ENCODE measurements at places on chromosomes 12 and 14.

GRCh38 chr12:53759261-53759660 lies 7.5 kb upstream of the CISTR start:
- H3K36me3 ChIP-seq, result no peaks in the 10 kb centered on the region
- no peak overlapping the region for H3K27ac ChIP-seq
- peaks cover 99% of the 10 kb centered on the region for H3K27me3 ChIP-seq
- DNase-seq, result no peak
- no peaks in the 10 kb centered on the region for H3K4me1 ChIP-seq

DNA sequence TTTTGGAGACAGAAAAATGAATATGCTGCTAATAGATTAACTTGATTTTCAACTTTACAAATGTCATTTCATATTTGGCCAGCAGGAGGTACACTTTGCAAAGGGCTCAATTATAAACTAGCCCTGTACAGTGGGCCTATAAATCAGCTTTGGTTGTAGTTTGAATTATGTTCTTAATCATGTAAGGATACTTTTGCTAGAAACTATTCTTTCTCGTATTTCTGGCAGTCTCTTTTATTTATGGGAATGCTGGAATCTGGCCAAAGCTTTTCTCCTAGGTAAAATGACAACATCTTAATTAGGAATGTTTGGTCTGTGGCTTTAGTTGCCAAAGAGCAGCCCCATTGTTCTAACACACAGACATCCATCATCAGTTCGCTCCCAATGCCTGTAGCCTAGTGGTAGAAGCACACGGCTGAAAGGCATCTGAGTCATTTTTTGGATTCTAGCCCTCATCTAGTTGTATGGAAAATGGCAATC lies 1322.3 kb upstream of the SEL1L start:
- H3K4me1 ChIP-seq, result no peaks in the 10 kb centered on the region
- no peaks in the 10 kb centered on the region for H3K36me3 ChIP-seq
- no peak for DNase-seq
- no peak overlapping the region for H3K4me3 ChIP-seq
- H3K27me3 ChIP-seq, result no peaks in the 10 kb centered on the region
- no peak overlapping the region for H3K27ac ChIP-seq

- no peaks in the 10 kb centered on the region for H3K27me3 ChIP-seq
- no peaks in the 10 kb centered on the region for H3K36me3 ChIP-seq
- DNase-seq, result no peak
- no peak overlapping the region for H3K27ac ChIP-seq
These were observed 38.5 kb downstream of the SPTB start for GRCh38 chr14:64841121-64841651.

GRCh38 chr12:124359671-124360581 lies 65.0 kb downstream of the RFLNA start:
- H3K4me3 ChIP-seq, result no peak overlapping the region
- peak overlapping the region; percentile 57 for H3K27ac ChIP-seq
- peaks cover 16% of the 10 kb centered on the region for H3K4me1 ChIP-seq
- peaks cover 12% of the 10 kb centered on the region for H3K36me3 ChIP-seq

- H3K36me3 ChIP-seq, result no peaks in the 10 kb centered on the region
- H3K27ac ChIP-seq, result no peak overlapping the region
- no peak overlapping the region for H3K4me3 ChIP-seq
- peaks cover 25% of the 10 kb centered on the region for H3K27me3 ChIP-seq
These were observed 38.3 kb downstream of the PRMT8 start for GRCh38 chr12:3529281-3529680.

GRCh38 chr12:10967409-10967808 lies 19.3 kb downstream of the TAS2R50 start:
- H3K4me3 ChIP-seq, result no peak overlapping the region
- no peak for DNase-seq
- H3K4me1 ChIP-seq, result no peaks in the 10 kb centered on the region
- no peaks in the 10 kb centered on the region for H3K36me3 ChIP-seq

- peaks cover 14% of the 10 kb centered on the region for H3K4me1 ChIP-seq
- H3K4me3 ChIP-seq, result no peak overlapping the region
- no peak overlapping the region for H3K27ac ChIP-seq
- DNase-seq, result no peak
- H3K27me3 ChIP-seq, result no peaks in the 10 kb centered on the region
These were observed 58.7 kb downstream of the ITPK1 start for GRCh38 chr14:93056840-93057585.

DNA sequence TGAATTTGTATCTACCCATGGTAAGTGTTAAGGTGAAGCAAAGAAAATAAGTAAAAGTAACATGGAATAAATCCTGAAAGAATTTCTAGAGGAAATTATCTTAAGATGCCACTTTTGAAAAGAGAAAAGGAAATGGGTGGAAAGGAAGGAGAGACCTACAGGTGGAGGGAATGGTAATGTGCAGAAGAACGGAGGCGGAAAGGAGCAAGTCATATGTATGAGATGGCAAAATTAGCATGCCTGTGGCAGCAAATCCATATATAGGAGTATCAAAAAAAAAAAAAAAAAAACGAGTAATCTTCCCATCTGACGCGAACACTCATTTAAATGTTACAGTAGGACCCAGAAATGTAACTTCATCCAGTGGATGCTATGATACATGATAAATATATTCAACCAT lies 23.0 kb downstream of the OSBPL8 start:
- H3K36me3 ChIP-seq, result no peaks in the 10 kb centered on the region
- no peak for DNase-seq
- peaks cover 4% of the 10 kb centered on the region for H3K4me1 ChIP-seq
- no peak overlapping the region for H3K4me3 ChIP-seq
- no peak overlapping the region for H3K27ac ChIP-seq

DNA sequence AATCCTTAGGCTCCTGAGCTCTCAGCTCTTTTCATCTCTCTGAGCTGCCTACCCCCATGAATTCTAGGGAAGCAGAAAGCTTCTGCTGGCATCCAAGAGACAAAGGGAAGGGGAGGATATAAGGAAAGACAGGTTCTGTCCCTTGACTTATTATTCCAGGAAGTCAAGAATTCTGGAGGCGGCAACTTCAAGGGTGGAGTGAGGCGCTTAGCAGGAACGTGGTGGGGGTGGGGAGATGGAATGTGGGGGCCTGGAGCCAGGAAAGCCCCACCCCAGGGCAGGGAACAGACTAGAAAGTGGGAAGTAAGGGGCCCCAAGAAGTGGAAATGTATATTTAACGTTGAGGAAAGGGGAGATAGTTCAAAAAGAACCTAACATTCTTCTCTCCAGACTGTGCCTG lies 1.4 kb downstream of the CALCOCO1 start:
- H3K4me1 ChIP-seq, result peaks cover 23% of the 10 kb centered on the region
- H3K36me3 ChIP-seq, result peaks cover 28% of the 10 kb centered on the region
- peak overlapping the region; percentile 38 for H3K27ac ChIP-seq
- H3K27me3 ChIP-seq, result no peaks in the 10 kb centered on the region
- H3K4me3 ChIP-seq, result peak overlapping the region; percentile 87

DNA sequence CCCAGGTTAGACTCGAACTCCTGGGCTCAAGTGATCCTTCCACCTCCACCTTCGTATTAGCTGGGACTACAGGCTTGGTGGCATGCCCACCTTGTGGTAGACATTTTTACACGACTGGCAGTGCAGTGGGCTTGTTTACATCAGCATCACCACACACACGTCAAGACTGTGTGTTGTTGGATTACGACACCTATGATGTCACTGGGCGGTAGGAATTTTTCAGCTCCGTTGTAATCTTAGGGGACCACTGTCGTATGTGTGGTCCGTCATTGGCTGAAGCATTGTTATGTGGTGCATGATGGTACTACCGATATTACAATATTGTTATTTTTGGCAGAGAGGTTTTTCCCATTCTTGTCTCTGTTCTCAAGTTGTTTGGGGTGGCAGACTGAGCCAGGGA lies 50.7 kb downstream of the TSPAN9 start:
- no peaks in the 10 kb centered on the region for H3K27me3 ChIP-seq
- peaks cover 27% of the 10 kb centered on the region for H3K4me1 ChIP-seq
- no peak overlapping the region for H3K4me3 ChIP-seq
- no peaks in the 10 kb centered on the region for H3K36me3 ChIP-seq
- no peak for DNase-seq
- no peak overlapping the region for H3K27ac ChIP-seq

DNA sequence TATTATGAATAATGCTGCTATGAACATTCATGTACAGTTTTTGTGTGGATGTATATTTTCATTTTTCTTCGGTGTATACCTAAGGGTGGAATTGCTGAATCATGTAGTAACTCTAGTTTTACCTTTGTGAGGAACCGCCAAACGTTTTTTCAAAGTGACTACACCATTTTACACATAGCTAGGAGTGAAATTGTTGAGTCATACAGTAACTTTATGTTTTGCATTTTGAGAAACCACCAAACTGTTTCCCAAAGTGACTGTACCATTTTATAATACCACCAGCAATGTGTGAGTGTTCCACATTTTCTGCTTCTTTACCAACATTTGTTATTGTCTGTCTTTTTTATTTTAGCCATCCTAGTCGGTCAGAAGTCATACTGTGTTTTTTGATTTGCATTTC lies 3.1 kb upstream of the TPH2 start:
- H3K27me3 ChIP-seq, result no peaks in the 10 kb centered on the region
- no peak overlapping the region for H3K27ac ChIP-seq
- no peaks in the 10 kb centered on the region for H3K4me1 ChIP-seq
- no peak for DNase-seq

GRCh38 chr14:85296456-85297210 lies 233.3 kb upstream of the FLRT2 start:
- H3K4me3 ChIP-seq, result no peak overlapping the region
- H3K36me3 ChIP-seq, result no peaks in the 10 kb centered on the region
- H3K27ac ChIP-seq, result no peak overlapping the region
- no peak for DNase-seq

DNA sequence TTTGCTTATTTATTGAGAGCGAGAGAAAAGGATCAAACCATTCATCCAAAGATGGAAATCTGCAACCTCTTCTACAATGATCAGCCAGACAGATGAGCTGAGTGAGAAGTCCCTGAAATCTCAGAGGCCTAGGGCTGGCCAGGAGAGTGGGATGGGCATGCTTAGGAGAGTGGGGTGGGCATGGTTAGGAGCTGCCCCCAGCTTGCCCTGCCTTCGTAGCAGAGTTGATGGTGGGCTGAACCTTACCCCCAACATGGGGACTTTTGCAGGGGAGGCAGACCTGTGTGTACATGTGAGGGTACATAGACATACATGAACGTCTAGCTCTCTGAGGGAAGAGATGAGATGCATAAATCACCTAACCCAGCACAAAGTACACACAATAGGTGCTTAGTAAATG lies 95.7 kb upstream of the ESRRB start:
- no peaks in the 10 kb centered on the region for H3K4me1 ChIP-seq
- DNase-seq, result no peak
- H3K27ac ChIP-seq, result no peak overlapping the region
- no peak overlapping the region for H3K4me3 ChIP-seq
- no peaks in the 10 kb centered on the region for H3K27me3 ChIP-seq

DNA sequence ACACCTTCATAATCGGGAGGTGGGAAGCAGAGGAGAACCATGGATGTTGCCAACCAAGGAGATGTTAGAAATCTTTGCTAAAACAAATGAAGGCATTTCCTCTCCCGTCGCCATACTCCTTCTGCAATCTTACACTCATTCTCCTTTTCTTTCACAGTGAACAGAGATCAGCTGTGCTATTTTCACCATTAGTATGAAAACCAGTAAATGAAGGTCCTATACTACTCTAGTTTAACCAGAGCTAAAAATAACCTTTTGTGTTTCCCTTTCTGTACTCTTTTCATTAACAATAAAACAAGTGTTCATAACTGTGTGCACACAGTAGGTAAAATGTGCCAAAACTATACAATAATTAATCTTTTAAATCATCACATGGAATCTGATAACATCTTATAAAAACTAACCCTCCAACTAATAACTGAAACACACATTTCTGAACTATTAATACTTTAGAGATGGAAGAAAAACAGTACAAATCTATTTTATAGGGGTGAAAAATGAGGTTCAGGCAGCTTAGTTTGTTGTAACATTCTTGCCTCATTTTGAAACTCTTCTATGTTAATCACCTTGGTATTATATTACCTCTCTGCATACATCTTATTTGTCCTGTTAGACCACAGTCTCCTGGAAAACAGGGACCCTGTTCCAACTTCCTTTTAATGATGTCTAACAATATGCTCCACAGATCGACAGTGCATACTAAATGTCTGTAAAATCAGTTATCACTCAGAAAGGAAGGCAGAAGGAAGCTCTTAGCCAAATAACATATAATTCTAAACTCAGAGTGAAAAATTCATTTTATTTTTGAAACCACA lies 69.5 kb downstream of the SPPL3 start:
- no peaks in the 10 kb centered on the region for H3K36me3 ChIP-seq
- peaks cover 22% of the 10 kb centered on the region for H3K4me1 ChIP-seq
- H3K4me3 ChIP-seq, result no peak overlapping the region
- DNase-seq, result no peak

- no peaks in the 10 kb centered on the region for H3K36me3 ChIP-seq
- no peak for DNase-seq
- no peak overlapping the region for H3K27ac ChIP-seq
- H3K4me1 ChIP-seq, result peaks cover 5% of the 10 kb centered on the region
- no peak overlapping the region for H3K4me3 ChIP-seq
These were observed 160.1 kb upstream of the TMPO start for GRCh38 chr12:98355322-98355721.

GRCh38 chr14:30214461-30215090 lies 286.9 kb upstream of the PRKD1 start:
- no peak overlapping the region for H3K27ac ChIP-seq
- H3K4me1 ChIP-seq, result no peaks in the 10 kb centered on the region
- no peaks in the 10 kb centered on the region for H3K36me3 ChIP-seq
- H3K4me3 ChIP-seq, result no peak overlapping the region
- no peak for DNase-seq

DNA sequence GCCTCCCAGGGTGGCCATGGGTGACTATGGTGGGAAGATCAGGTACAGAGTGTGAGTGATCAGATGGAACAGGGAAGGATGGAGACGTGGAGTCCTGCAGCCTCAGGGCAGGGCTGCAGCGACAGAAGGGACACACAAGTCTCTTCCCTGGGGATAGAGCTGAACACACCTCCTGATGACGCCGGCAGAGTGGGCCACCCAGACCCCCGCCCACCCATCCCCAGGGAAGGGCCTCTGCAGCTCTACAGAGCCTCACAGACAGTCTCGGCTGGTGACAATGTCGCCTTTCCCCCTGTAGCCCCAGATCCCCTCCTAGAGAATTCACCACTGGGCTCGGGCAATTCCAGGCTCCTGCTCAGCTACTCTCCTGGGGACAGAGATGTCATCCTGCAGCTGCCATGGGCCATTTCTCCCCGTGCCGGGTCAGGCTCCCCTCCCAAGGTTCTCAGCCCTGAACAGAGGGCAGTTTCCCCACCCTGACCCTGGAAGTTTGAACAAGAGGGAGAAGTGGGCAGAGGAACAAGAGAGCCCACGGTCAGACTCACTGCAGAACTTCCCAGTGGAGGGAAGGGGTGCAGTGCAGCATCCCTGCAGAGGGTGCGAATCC lies 115.7 kb downstream of the NCOR2 start:
- peaks cover 37% of the 10 kb centered on the region for H3K4me1 ChIP-seq
- H3K4me3 ChIP-seq, result no peak overlapping the region
- no peaks in the 10 kb centered on the region for H3K27me3 ChIP-seq
